Camera-type eye (tissue), 1 donor: ENCODE measurements at places on chromosomes 1 and 21. TPM values are rescaled to one million over a fixed set of nuclear protein-coding genes. Genes with fewer than 3 reads are reported as not detected.

Gene ADCY10
- 0.49 TPM for total RNA-seq

Gene PLOD1
- 129 TPM for total RNA-seq

Gene KRTAP15-1
- not detected for total RNA-seq

Gene MPZ
- total RNA-seq: 19.4 TPM

Gene DNAJC28
- total RNA-seq: 3.2 TPM

Gene ITLN2
- total RNA-seq: not detected

Gene LBR
- 83.9 TPM for total RNA-seq

Gene FLG2
- 0.88 TPM for total RNA-seq

Gene UBXN10
- total RNA-seq: 3.4 TPM

Gene RABIF
- total RNA-seq: 5.1 TPM

Gene FMO4
- 5.7 TPM for total RNA-seq

Gene LENEP
- 6.0 TPM for total RNA-seq

Gene ANKRD65
- 8.1 TPM for total RNA-seq

Gene LMOD1
- total RNA-seq: 23.3 TPM

Gene FAM177B
- total RNA-seq: 0.82 TPM

Gene APCS
- total RNA-seq: not detected

Gene MSH4
- total RNA-seq: 0.77 TPM

Gene KCNN3
- total RNA-seq: 4.0 TPM

Gene CELA3A
- not detected for total RNA-seq

Gene C1orf52
- 25.8 TPM for total RNA-seq

Gene VSIG8
- total RNA-seq: not detected

Gene SH2D5
- 0.49 TPM for total RNA-seq

Gene MRPL9
- total RNA-seq: 55.3 TPM

Gene PLPP3
- total RNA-seq: 132 TPM

Gene HCN3
- 7.4 TPM for total RNA-seq

Gene SDHC
- total RNA-seq: 63.4 TPM

Gene PRAMEF9
- total RNA-seq: not detected

Gene ECE1
- 52.1 TPM for total RNA-seq

Gene CLIC6
- total RNA-seq: 10.9 TPM

Gene OR2L2
- 0.88 TPM for total RNA-seq

Gene ZNF683
- not detected for total RNA-seq

Gene CRYBG2
- 1.9 TPM for total RNA-seq

Gene NUF2
- 14.2 TPM for total RNA-seq

Gene NLRP3
- total RNA-seq: 2.2 TPM

Gene C1orf146
- total RNA-seq: not detected

Gene CD247
- total RNA-seq: 0.77 TPM

Gene RPRD2
- total RNA-seq: 30.1 TPM

Gene CACHD1
- total RNA-seq: 34.7 TPM

Gene ZBED6
- total RNA-seq: 22.9 TPM

Gene KIF21B
- 76.3 TPM for total RNA-seq

Gene CFAP74
- total RNA-seq: 0.27 TPM

Gene TEDDM1
- total RNA-seq: not detected

Gene NHLH1
- total RNA-seq: 2.7 TPM

Gene TAS1R1
- total RNA-seq: not detected

Gene RC3H1
- 40.2 TPM for total RNA-seq

Gene DAB1
- 17.9 TPM for total RNA-seq

Gene PLD5
- 9.5 TPM for total RNA-seq

Gene DIO1
- total RNA-seq: not detected

Gene PEX14
- 17.2 TPM for total RNA-seq

Gene PTPRC
- 12.3 TPM for total RNA-seq

Gene NOS1AP
- 7.9 TPM for total RNA-seq
